ENCODE measurements at places on chromosomes 12 and 14. TPM values are rescaled to one million over a fixed set of nuclear protein-coding genes. Genes with fewer than 3 reads are reported as not detected.

GRCh38 chr14:57493467-57494181 lies at the start of gene CCDC198:
Gene CCDC198 (minus strand): TSS chr14:57493857. CDS start chr14:57493715, 142 bp downstream.
- DNase-seq = no peak

Gene NKX2-8
- polyA plus RNA-seq = not detected

- DNase-seq = no peak
Observed at GRCh38 chr12:127145241-127145928, 1121.6 kb upstream of the TMEM132C start.

Gene AVPR1A
- polyA plus RNA-seq = 6.3 TPM

Gene KRT74
- not detected for polyA plus RNA-seq

Gene SPTLC2
- 72.9 TPM for polyA plus RNA-seq

DNA sequence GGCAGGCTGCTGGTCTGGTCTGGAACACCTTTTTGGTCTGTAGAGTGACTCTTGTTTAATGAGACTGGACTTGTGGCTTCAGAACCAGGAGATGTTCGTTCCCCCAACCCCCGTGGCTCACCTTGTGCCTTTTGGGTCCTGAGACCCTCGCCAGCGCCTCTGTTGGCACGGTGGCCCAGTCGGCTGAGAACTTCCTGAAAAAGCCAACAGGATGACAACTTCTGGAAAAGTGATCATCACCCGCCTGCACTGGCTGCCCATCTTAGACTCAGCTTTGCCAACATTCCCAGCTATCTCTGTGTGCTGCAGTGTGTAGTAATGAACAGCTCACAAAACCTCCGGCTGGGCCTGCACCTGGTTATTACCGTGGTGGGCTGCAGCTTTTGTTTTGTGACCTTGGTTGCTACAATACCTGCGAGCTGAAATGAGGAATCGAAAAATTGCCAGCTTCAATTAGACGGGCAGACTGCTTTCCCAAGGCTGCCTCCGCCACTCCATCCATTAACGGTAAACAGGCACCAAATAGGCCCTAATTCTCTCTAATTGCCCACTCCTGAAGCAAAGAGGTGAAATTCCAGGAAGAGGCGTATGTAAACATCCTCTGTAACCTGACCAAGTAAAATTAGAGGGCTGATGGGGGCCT lies 16.0 kb downstream of the MEG3 start:
- DNase-seq = no peak

Gene TOMM20L
- polyA plus RNA-seq = 1.8 TPM

Gene GRIN2B
- 0.22 TPM for polyA plus RNA-seq

DNA sequence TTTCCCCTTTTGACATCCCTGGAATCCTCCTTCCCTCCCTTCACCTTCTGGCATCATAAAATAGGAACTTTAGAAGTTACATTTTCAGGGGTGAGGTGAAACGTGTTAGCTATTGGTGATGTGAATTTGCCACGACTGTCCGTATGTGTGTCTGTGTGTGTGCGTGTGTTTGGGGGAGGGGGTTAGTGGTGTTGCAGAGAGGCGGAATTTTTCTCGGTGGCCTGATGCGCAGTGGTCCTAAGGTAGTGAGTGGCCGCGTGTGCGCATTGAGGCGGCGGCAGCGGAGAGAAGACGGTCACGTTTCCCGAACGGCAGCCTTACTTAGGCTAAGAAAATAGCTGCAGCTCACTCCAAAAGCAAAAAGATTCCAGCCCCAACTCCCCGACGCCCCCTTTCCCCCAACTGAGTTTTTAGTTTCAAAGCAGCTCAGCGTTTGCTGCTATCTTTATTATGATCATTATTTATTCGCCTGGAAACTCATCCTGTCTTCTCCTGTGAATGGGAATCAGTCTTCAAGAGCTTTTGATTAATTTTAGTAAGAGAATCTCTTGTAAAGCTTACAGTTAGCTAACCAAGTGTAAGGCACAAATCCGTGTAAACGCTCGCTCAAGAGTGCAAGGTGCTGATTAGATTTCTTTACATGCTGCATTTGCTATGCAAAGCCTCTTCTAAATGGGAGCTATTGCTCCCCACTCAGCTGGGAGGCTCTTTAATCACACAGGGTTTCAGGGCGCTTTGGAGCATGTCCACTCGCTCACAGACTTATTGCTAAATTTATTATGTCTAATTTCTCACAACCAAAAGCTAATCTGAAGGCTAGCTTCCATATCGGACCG lies 4.7 kb downstream of the FLRT2 start:
- no peak for DNase-seq

GRCh38 chr12:106759526-106760183 lies 14.8 kb upstream of the RIC8B start:
- no peak for DNase-seq

GRCh38 chr12:64473176-64473575 lies 21.3 kb downstream of the TBK1 start:
- DNase-seq = no peak

GRCh38 chr14:75711796-75712211 lies 50.8 kb downstream of the TTLL5 start:
- no peak for DNase-seq

Gene SLC35F4
- polyA plus RNA-seq = 2.8 TPM

- DNase-seq = no peak
Observed at GRCh38 chr12:96986883-96987523, 79.9 kb downstream of the NEDD1 start.

- no peak for DNase-seq
Observed at GRCh38 chr12:114395233-114395632, 10.7 kb downstream of the TBX5 start.

- no peak for DNase-seq
Observed at GRCh38 chr14:99012703-99013102, 259.3 kb downstream of the BCL11B start.

Gene GLT8D2
- 17.9 TPM for polyA plus RNA-seq

DNA sequence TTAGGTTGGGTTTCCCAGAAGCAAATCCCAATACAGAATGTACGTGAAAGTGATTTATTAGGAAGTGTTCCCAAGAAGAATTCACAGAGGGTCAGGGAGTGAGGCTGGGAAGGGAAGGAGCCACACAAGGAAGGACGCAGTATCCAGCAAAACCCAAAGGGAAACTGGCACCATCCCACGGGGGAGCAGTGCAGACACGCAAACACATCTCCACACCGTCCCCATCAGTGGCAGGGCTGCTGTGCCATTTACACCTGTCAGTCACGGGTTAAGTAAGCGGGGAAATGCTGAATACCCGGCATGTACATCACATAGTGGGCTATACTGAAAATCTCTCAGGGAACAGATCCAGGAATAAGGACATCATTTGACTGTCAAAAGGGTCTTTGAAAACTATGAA lies 93.9 kb downstream of the SLC38A1 start:
- DNase-seq = no peak

DNA sequence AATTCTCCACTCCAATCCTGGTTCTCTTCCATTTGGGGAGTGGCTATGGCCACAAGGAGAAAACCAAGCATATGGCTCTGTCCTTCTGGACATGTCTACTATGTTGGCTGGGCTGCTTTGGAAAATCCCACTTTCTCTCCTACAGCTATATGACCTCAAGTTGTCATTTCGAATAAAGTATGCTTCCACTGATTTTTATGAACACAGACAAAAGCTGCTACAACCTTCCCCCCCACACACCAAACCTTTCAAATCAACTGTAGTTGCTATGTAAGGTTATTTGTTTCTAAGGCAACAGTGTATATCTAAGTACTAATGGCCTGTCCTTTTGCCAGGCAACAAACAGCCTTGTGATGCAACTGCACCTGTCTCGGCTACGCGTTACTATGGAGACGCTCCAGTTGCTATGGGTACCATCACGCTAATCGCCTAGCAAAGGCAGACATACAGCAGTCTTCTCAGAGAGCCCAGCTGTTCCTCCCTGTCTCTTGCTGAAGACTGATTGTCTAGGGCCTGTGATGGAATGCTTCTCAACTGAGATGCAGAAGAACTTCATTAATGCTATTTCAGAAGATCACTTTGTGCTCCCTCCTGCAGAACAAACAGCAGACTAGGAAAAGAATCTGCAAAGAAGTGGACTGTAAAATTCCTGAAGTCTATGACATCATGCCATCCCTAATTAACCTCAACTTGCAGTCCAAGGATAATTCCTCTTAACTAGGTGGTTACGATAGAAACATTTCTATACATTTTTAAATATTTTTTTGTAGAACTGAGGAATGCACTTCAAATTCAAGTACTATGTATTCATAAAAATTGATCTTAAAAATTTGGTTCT lies 67.6 kb downstream of the FOXN3 start:
- DNase-seq = no peak

GRCh38 chr14:86639146-86639545 lies 1109.2 kb downstream of the FLRT2 start:
- no peak for DNase-seq

GRCh38 chr12:27622436-27623195 lies 73.6 kb upstream of the REP15 start:
- DNase-seq = no peak

- DNase-seq = no peak
Observed at GRCh38 chr14:63266106-63266505, 52.6 kb downstream of the GPHB5 start.
